ENCODE measurements at places on chromosomes 11 and 22.
A peak's percentile ranks its signal among the peaks of the same experiment; 100 is the strongest.

DNA sequence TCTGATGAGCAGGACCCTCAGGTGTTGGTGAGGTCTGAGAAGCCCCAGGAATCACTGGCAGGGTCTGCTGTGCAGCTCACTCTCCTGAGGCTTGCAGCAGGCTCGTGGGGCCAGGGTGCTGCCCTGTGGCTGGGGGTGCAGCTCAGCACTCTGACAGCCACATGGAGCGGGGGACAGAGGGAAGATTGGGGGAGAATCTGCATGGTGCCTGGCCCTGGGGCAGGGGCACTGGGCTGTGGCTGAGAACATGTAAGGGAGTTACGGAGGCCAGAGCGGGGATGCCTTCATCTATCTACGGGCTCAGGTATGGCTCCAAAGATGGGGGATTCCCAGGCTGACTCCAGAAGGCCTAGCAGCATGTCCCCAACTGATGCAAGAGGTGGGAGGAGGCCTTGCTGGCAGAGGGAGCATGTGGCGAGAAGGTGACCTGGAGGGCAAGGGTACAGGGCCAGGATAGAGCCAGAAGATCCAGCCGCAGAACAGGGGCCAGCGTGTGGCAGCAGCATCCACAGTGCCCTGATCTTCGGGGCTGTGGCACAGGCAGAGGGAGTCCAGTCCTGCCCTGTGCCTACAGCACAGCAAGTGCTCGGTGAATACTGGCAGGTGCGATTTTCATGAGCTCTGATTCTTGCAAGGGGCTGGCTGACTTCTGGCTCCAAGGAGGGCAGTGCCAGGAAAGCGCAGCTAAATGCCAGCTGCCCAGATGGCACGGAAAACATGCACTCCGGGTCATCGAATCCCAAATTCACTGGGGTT, 184.7 kb downstream of the CTTN start:
- DNase-seq: no peak

GRCh38 chr11:70628855-70629844, 230.8 kb downstream of the CTTN start:
- DNase-seq: no peak

- no peak for DNase-seq
Observed at GRCh38 chr11:103085758-103086365, 6.1 kb downstream of the DCUN1D5 start.

GRCh38 chr11:96314326-96315020, 28.5 kb downstream of the MAML2 start:
- DNase-seq: no peak

- no peak for DNase-seq
Observed at GRCh38 chr11:76663912-76664440, 6.6 kb downstream of the LRRC32 start.

GRCh38 chr11:48006301-48006992, 26.1 kb downstream of the PTPRJ start:
- DNase-seq: no peak

DNA sequence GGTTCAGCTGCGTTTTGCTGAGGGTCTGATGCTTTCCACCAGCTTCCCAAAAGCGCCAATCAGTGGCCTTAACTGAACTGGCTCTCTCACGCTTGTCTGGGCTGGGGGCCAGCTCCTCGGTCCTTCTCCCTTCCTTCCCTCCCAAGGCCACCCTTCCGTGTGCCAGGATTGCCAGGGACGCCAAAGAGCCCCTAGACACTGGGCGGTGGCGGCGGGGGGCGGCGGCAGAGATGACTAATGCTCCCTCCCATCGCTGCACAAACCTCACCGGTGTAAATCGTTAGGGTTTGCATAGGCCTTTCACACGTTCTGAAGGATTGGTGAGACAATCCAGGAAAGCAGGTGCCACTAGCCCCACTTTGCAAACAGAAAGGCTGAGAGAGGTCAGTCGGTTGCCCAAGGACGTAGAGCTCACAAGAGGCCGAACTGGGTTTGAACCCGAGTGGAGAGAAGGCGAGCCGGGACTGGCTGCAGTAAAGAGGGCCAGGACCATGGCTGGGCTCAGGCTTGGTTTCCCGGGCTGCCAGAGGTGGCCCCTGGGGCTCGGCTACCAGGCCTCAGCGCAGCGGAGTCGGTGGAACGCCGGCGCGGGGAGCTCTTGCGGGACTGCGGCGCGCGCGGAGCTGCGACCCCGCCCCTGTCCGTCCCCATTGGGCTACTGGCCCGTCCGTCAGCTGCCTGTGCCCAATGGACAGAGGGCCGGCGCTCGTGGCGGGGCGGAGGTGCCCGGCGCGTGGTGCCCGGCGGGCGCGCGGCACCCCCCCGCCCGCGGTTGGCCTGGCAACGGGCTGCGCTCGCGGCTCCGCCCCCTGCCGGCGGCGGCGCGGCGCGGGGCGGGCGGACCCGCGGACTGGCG, 589 bp upstream of the GNAZ start:
- peak; percentile 85 for DNase-seq

DNA sequence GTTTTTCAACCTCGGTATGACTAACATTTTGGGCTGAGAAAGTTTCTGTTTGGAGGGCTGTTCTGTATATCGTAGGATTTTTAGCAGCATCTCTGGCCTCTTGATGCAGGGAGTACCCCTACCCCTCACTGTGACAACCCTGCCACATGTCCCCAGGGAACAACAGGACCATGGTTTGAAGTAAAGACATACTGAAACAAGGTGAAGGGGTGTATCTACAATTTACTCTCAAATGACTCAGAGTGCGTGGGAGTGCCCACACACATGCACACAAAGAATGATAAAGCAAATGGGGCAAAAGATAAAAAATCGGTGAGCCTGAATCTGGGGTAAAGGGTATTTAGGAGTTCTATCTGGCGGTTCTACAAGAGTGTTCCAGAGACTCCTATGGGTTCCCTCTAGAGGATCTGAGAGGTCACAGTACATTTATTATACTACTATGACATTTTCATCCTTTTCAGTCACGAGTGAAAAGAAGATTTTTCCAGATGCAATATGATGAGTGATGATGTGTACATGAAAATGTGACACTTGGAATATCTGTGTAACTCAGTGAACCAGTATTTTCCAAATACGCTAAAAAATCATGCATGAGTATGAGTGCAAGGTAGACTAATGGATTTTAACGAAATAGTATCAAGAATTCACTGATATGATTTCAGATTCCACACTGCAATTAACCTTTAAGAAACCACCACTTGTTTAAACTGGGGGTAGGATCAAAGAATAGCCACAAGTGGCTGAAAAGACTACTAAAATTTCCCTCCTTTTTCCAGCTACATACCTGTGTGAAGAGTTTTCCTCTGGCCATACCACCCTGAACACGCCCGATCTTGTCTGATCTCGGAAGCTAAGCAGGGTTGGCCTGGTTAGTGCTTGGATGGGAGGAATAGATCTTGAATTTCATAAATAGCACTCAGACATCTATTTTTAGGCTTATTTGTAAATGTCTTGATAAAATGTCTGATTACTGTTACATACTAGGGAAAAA, 56.3 kb upstream of the YPEL1 start:
- no peak for DNase-seq

DNA sequence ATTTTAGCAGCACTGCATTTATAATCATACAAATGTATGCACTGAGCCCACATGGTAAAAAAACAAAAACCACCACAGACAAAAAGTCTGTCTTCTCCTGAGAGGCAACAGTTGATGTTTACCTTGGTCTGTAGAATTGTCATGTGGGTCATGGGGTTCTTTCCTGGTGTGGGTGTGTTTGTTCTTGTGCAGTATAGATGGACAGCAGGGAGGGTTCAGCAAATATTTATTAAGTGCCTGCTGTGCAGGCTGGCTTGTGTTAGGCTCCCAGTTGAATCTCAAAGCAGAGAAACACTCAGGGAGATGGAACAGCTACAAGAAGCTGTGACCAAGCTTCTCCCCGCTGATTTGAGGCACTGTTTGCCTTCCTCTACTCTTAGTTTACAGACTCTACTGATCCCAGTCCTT, 82.2 kb downstream of the PISD start:
- no peak for DNase-seq

DNA sequence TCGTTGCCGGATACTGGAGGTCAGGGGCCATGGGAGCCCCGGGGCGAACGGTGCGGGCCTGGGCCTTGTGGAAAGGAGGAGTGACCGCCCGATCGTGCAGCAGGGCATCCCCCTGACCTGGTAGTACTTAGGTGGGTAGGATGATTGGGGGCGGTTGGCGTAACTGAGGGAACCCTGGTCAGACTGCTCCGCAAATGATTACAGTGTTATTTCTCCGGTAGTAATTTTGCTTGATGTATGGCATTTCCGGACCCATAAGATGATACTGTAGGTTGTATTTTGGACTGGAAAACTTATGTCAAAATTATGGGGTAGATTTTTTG, 762 bp downstream of the MTMR3 start:
- no peak for DNase-seq

- DNase-seq: no peak
Observed at GRCh38 chr22:41799486-41800347, 762 bp upstream of the CCDC134 start.

GRCh38 chr11:76919887-76920746, 59.4 kb downstream of the ACER3 start:
- peak; percentile 42 for DNase-seq

DNA sequence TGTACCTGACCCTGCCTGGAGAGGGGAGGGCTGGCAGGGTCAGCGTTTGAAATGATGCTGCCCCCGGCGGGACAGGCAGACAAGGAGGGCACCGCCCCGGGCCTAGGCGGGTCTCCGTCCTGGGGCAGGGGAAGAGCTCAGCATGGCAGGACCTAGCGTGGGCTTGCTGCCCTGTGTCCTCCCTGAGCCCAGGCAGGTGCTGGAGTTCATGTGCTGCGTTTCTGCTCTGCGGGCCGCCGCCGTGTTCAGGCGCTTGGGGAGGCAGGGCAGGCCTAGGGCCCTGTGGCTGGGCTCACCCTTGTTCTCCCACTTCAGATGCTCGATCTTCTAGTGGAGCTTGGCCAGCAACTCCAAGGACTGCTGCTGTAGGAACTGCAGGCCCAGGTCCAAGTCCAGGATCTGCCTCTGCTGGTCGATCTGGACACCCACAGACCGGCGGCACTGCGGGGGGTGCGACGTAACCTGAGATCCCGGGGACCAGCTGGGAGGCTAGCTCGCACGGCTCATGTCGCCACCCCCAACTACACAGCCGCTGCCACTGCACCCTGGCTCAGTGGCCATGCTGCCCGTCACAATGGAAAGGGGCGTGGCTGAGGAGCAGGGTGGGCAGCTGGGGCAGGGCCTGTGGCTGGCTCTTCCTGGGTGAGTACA, 84.4 kb downstream of the MED15 start:
- no peak for DNase-seq

DNA sequence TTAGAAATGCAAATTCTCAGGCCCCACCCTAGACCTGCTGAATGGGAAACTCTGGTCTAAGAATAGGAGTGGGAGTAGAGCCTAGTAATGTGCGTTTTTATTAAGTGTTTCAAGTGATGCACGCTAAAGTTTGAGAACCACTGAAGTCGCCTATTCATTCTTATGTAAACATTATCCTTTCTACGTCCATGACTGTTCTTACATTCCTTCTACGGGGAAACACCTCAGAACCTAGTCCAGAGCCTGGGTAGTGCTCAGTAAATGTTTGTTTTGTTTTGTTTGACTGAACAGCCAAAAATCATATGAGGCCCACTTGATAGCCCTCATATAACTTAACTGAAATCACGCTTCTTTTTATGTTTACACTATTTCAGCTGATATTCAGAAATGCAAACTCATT, 29.8 kb downstream of the VSIG10L2 start:
- no peak for DNase-seq

GRCh38 chr11:15819679-15820286, 536.6 kb downstream of the SOX6 start:
- DNase-seq: peak; percentile 3

- DNase-seq: no peak
Observed at GRCh38 chr11:83006877-83007330, 64.8 kb downstream of the RAB30 start.
